ENCODE measurements at places on chromosomes 1 and 21. TPM values are rescaled to one million over a fixed set of nuclear protein-coding genes. Genes with fewer than 3 reads are reported as not detected.

DNA sequence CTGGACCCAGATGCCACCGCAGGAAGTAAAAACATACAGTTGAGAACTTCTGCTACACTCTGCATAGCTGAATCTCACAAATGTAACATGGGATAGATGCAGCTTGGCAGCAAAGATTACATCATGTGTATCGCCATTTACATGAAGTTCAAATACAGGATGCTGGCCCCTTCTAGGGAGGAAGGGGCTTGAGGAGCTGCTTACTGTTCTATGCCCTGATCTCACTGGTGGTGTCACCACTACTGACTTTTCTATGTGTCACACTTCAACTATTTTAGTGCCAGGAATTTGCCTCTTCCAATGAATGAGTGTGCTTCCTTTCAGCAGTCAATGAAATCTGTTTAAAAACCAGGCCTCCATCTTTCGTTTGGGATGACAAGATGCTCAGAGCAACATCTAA, 31.1 kb downstream of the MRAP start:
- ATAC-seq, result peak; percentile 64

GRCh38 chr21:36688324-36688723, 10.6 kb upstream of the SIM2 start:
- no peak for ATAC-seq

The OR10K2 gene
- total RNA-seq, result 0.09 TPM

GRCh38 chr1:64769482-64769881, 24.6 kb downstream of the RAVER2 start:
- ATAC-seq, result no peak

The KIAA0040 gene
- 0.05 TPM for total RNA-seq

DNA sequence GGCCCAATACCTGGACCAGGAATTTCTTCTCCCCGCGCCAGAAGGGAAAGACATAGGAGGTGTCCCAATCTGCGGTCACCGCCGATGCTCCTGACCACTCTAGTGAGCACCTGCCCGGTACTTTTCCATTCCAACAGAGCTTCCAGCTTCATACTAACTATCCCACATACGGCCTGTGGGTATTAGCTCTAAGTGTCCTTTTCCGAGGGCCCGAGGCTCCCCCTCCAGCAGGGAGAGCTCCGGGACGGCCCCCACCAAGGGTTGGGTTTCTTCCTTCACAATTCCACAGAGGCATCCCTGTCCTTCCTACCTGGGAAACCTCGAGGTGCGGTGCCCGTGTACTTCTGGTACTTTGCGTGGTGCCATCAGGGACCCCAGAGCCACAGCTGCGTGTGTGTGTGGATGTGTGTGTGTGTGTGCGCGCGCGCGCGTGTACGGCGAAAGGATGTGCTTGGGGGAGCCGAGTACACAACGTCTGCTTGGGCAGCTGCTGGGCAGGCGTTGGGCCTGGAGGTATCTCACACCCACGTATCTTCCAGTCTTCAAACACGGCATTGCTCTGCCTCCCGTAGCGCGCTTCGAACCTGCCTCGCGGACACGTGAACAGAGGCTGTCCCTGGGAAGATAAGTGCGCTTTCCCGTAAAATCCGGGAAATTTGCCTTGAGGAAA, 2.4 kb upstream of the SIM2 start:
- ATAC-seq, result no peak

DNA sequence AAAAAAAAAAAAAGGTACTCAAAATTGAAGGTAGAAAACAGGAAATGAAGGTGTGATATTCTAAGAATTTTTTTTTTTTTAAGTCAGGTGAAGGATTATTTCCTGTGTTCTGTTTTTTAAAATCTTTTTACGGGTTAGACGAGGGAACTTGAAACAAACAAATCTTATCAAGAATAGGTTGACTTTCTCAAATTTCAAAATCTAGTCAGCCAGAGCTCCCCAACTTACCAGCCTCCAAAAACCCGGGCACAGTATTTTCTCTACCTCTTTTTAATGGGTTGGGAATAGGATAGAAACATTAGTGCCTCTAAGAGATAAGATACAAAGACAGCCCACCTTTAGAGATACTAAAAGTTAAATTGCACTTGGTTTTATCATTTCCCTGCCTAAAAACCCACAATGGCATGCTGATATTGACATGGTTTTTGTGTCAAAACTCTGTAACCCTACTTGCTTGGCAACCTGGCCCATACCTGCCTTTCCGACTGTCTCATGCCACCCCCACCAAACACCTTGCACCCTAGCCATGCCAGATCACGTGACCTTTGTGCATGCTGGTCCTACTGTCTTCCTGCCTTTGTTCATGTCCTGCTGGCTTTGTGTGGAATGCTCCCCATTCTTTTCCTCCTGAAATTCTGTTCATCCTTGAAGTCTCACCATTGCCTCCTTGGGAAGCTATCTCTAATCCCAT, 4.2 kb downstream of the RCAN3 start:
- no peak for ATAC-seq

The MAPKAPK2 gene
- total RNA-seq, result 57.1 TPM

- ATAC-seq, result no peak
Observed at GRCh38 chr1:93717640-93718039, 36.0 kb upstream of the BCAR3 start.

DNA sequence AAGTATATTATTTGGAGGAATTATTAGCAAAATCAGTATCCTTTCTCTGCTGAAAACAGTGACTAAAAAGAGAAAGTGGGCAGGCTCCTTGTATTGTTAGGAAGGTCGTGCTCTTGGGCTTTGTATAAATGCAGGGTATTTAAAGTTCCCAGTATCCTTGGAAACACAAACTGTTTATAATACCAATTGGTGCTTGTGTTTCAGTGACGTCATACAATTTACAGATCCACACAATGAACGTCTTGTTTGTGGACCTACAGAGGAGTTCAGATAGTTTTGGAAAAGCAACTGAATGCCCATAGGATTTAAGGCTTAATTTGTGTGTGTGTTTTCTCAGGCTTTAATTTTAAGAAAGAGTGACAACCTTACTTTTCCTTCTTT, 168.2 kb downstream of the RASAL2 start:
- peak; percentile 37 for ATAC-seq

- ATAC-seq, result no peak
Observed at GRCh38 chr1:234324821-234325220, 48.4 kb upstream of the COA6 start.

The MANEAL gene
- total RNA-seq, result 26.9 TPM

DNA sequence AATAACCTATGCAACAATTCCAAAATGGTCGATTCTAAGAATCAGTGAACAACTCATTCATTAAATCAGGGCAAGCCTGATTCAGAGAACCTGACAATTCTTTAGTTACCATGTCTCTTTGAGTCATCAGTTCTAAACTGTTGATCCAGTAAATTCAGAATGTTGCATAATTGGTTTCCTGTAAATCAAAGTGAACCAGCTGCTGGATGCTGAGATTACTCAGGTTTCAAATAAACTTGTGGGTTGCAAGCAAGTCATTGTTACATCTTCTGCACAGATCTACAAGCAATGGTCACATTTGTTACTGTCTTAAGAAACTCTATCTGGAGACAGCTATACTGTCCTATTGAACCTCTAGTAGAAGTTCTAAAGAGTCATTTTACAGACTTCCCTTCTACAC, 16.5 kb downstream of the PLA2G2D start:
- ATAC-seq, result no peak

DNA sequence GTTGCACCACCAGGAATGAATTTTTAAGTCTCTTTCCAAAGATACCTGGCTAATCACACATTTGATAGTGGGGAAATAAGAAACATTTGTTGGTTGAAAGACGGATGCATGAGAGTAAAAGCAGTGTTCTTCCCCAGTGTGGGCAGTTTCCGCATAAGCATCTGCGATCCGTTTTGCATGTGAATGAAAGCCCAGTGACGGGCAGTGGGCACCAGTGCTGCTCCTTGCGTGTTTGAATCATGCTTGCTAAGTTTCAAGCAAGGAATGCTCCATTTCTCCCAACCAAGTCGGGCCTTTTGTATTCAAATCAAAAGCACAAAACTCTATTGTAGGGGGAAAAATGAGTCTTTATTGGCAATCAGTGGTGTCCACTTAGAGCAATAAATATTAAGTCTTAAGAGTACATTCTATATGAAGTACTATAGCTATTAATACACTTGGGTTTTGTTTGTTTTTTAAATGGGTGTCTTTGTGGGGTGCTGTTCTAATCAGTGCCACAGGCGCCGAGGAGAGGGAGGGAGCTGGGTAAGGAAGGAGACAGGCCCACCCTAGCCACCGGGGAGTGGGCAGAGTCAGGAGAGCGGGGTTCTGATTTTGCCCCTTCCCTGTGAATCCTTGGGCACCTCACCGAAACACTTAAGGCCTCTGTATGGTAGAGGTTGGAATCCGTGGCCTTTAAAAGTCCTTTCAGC, 750 bp upstream of the PTGFRN start:
- ATAC-seq, result no peak

The LCE1E gene
- total RNA-seq, result 0.51 TPM

The DARS2 gene
- total RNA-seq, result 14.9 TPM
